ENCODE measurements at places on chromosomes 16 and 17. TPM values are rescaled to one million over a fixed set of nuclear protein-coding genes. Genes with fewer than 3 reads are reported as not detected.

- DNase-seq = no peak
Measured at GRCh38 chr16:789191-789850, 901 bp downstream of the CHTF18 start.

- DNase-seq = no peak
Measured at GRCh38 chr17:32528825-32529224, 42.0 kb downstream of the CDK5R1 start.

RTN4RL1 gene
- total RNA-seq = not detected

DNA sequence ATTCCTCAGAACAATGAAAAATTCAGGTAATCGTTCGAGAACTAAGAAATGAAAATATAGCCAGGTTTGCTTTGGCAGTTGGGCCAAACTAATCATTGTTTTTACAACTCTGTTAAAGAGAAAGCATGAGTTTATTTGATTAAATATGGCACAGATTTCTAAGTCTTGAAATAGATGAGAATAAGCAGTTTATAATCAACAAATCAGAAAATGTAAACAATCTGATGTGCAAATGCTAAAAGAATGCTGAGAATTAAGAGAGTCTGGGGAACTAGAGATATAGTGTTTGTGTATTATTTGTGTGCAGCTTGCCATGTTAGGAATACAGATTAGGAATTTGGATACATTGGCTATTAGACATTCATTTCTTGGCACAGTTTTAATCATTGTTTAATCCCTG, 212.5 kb downstream of the TANC2 start:
- DNase-seq = no peak

DNA sequence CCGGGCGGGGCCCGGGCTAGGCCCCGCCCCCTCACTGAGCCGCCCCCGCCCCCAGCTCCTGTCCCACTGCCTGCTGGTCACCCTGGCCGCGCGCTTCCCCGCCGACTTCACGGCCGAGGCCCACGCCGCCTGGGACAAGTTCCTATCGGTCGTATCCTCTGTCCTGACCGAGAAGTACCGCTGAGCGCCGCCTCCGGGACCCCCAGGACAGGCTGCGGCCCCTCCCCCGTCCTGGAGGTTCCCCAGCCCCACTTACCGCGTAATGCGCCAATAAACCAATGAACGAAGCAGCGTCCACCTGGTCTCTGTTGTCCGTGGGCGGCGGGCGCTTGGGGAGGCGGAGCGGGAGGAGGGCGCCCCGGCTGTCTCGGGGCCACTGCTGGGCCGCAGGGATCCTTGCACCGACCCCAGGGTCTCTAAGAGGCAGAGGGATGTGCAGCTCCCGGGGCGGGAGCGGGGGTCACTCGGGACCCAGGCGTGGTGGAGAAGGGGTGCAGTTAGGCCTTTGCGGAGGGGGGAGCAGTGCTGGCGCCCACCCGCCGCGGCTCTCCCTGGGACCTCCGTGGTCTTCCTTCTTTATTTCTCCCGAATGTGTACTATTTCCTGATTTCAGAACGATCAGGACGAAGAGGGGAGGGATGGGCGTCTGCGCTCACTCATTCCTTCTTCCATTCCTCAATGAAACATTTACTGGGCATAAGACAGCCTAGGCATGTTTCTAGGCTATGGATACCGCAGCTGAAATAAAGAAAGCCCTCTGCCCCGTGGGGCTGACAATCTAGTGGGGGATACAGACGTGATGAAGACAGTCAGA, 2.0 kb downstream of the HBZ start:
- DNase-seq = no peak

- DNase-seq = peak; percentile 30
Measured at GRCh38 chr16:67661101-67661761, 471 bp downstream of the PARD6A start.

Measured in epithelial cell of proximal tubule (primary cell).